Hepatocyte (in vitro differentiated cells): ENCODE measurements at places on chromosomes 5 and 9. TPM values are rescaled to one million over a fixed set of nuclear protein-coding genes. Genes with fewer than 3 reads are reported as not detected.

Gene CDKN2A
- 0.76 and 0.90 TPM in 2 replicates for total RNA-seq

Gene FREM1
- total RNA-seq, result 27.7 and 36.1 TPM in 2 replicates

Gene SUSD3
- total RNA-seq, result 11.4 and 14.3 TPM in 2 replicates

Gene RASGRF2
- 3.1 and 3.3 TPM in 2 replicates for total RNA-seq

Gene PGM5
- total RNA-seq, result 35.2 and 38.8 TPM in 2 replicates

Gene UBAP2
- total RNA-seq, result 22.9 and 24.9 TPM in 2 replicates

Gene DELE1
- total RNA-seq, result 57.2 and 62.0 TPM in 2 replicates

Gene NSD1
- total RNA-seq, result 28.8 and 29.1 TPM in 2 replicates

Gene ADAMTSL2
- total RNA-seq, result 2.2 and 2.7 TPM in 2 replicates

Gene SEMA6A
- total RNA-seq, result 50.0 and 68.6 TPM in 2 replicates

Gene AK8
- 0.40 and 1.8 TPM in 2 replicates for total RNA-seq

Gene IFNA2
- total RNA-seq, result not detected in 2 replicates

Gene C6
- total RNA-seq, result 31.3 and 37.2 TPM in 2 replicates

Gene SVEP1
- total RNA-seq, result 13.3 and 14.6 TPM in 2 replicates

Gene SUSD1
- total RNA-seq, result 30.5 and 41.4 TPM in 2 replicates

Gene RNF183
- total RNA-seq, result 0.43 and 3.9 TPM in 2 replicates
